Stimulated activated CD4-positive, alpha-beta T cell treated with anti-CD3 and anti-CD28 coated beads, TNF-alpha, amount 100 ng/mL, for 4 hours (primary cell): ENCODE measurements at places on chromosomes 13 and 19.

GRCh38 chr13:20550799-20551198 is 16.2 kb upstream of the IFT88 start:
- DNase-seq: no peak

DNA sequence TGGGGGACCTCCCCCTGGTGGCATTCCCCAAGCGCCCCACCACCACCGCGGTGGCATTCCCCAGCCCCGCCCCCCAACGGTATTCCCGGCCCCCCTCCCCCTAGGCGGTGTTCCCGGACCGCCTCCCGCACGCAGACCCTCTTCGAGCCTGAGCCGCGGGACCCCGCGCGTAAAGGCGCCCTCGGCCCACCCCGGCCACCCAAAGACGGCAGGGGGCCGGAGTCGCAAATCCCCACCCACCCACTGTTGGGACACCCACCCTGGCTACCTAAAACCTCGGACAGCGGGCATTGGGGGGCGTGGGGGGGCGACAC is 22.4 kb downstream of the OLFM2 start:
- no peak for DNase-seq

- DNase-seq: no peak
Observed at GRCh38 chr13:112143753-112144615, 77.0 kb downstream of the SOX1 start.

- no peak for DNase-seq
Observed at GRCh38 chr19:7637374-7638256, 705 bp downstream of the STXBP2 start.

DNA sequence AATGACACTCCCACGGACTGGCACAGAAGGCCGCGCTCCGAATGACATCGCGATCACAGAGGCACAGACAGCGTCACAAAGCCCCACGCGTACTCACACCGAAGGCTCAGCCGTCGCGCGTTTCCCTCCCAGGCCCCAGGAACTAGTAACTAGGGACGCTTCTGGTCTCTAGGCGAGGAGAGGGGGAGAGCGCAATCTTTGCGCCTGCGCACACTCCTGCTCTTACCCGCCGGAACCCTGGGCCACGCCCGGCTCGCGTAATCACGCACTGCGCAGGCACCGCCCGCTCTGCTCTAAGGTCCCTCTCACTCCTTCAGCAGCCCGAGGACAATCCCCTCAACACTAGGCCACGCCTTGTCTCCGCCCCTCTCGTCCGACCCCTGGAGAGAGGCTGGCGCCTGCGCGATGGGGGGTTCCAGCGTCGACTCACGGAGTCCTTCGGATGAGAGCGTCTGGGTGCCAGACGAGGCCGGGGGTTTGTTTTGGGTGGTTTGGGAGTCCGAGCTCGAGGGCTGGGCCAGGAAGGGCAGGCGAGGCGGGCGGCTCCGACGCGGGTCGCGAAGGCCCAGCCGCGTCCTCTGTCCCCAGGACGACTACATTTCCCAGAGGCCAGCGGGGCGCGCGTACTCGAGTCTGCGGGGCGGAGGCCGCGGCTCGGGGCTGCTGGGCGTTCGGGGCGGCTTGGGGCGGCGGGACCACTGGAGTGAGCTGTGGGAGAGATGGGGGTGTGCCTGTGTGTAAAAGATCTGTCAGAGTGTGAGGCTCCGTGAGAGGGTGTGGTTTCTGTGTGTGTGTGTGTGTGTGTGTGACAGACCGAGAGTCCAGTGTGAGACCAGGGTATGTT is at the start of gene ZNF471:
TSS of gene ZNF471 (plus strand) at position 410 of the 844 bp plus-strand sequence. CDS start 3,717 bp downstream, outside the sequence.
- peak; percentile 57 for DNase-seq
